ENCODE measurements at places on chromosomes 2 and 18. TPM values are rescaled to one million over a fixed set of nuclear protein-coding genes. Genes with fewer than 3 reads are reported as not detected.

G6PC2 gene
- total RNA-seq: not detected

SKOR2 gene
- not detected for total RNA-seq

ALK gene
- total RNA-seq: 0.16 TPM

TWIST2 gene
- total RNA-seq: 1.9 TPM

NETO1 gene
- total RNA-seq: not detected

GRHL1 gene
- 1.0 TPM for total RNA-seq

BMP10 gene
- not detected for total RNA-seq

SNTG2 gene
- total RNA-seq: 0.73 TPM

ACVR1C gene
- total RNA-seq: 0.54 TPM

CRYGD gene
- not detected for total RNA-seq

GAL3ST2 gene
- total RNA-seq: not detected

TACR1 gene
- total RNA-seq: 0.11 TPM

CTDSP1 gene
- total RNA-seq: 85.1 TPM

C1QL2 gene
- not detected for total RNA-seq

CD8A gene
- total RNA-seq: 0.51 TPM

PLCL1 gene
- 93.3 TPM for total RNA-seq

ABCG5 gene
- not detected for total RNA-seq

CYRIA gene
- total RNA-seq: 3.9 TPM

MAP2 gene
- 2.8 TPM for total RNA-seq

PER2 gene
- total RNA-seq: 3.6 TPM

AGAP1 gene
- 25.4 TPM for total RNA-seq

LRRTM4 gene
- 0.70 TPM for total RNA-seq

IAH1 gene
- total RNA-seq: 76.2 TPM

C18orf32 gene
- 40.2 TPM for total RNA-seq

TTR gene
- total RNA-seq: not detected

SPATA3 gene
- total RNA-seq: not detected

ARHGEF4 gene
- total RNA-seq: 5.1 TPM

C18orf63 gene
- total RNA-seq: not detected

TLX2 gene
- total RNA-seq: not detected

NEU2 gene
- total RNA-seq: not detected

CD226 gene
- 0.94 TPM for total RNA-seq

TSGA10 gene
- total RNA-seq: 3.4 TPM

CDH2 gene
- total RNA-seq: 308 TPM

MERTK gene
- 5.0 TPM for total RNA-seq

IL1R2 gene
- 1.4 TPM for total RNA-seq

FSHR gene
- 0.46 TPM for total RNA-seq

SLC9A2 gene
- not detected for total RNA-seq

MBD5 gene
- 25.5 TPM for total RNA-seq

IL36B gene
- not detected for total RNA-seq

SIX2 gene
- 0.65 TPM for total RNA-seq

MSH6 gene
- total RNA-seq: 25.0 TPM

NT5DC4 gene
- not detected for total RNA-seq
